ENCODE measurements at places on chromosomes 12 and 14.

DNA sequence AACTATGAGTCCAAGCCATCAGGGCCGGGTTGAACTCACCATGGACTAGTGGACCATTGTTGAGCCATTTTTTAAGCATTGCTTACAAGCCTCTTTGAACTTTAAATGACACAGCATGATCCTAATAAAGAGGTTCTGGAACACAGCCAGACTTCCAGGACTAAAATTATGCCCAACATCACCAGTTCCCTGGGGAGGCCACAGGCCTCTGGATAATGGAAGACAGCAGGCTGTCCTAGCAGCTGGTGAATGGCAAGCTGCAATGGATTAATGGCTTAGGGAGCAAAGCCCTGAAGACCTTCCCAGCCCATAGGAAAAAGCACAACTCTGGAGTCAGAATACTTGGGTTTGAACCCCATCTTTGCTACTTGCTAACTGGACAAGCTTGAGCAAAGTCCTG is 71.3 kb downstream of the FLRT2 start:
- DNase-seq, result no peak

DNA sequence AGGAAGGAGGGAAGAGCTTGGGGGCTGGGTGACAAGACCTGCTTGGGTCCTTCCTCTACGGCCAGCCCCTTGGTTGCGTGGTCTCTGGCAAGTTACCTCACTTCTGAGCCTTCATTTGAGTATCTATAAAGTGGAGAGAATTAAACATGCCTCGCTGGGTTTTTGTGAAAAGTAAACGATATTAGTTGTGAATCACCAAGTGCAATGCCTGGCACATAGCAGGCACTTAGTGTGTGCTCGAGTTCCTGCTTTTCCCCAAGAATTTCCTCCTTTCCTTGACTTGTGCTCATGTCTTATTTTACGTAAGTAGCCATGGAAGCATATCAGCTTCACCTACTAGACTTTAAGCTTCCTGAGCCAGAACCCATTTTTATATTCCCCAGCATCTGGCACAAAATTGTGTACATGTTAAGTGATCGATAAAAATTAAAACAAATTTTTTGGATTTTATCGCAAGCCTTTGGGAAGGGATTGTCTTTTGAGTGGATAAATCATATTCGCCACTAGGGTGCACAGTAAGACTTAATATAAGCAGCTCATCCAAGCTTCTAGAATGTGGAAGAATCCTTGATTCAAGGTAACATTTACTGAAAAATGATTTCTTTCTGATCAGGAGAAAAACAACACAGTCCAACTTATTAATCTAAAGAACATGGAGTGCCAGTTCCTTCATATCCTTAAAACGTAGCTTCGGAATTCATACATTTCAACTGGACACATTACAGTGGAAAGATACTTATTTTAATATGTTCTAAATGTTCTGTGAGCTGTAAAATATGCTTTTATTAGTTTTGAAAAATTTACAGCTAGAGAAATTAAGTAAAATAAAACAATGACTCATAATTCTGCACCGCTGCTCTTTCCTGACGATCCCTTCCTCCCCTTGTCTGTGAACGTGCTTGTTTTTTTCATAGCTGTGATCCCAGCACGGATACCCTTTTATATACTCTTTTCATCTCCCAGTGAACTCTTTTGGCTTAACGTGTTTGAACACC is 62.0 kb downstream of the SLC25A47 start:
- no peak for DNase-seq

DNA sequence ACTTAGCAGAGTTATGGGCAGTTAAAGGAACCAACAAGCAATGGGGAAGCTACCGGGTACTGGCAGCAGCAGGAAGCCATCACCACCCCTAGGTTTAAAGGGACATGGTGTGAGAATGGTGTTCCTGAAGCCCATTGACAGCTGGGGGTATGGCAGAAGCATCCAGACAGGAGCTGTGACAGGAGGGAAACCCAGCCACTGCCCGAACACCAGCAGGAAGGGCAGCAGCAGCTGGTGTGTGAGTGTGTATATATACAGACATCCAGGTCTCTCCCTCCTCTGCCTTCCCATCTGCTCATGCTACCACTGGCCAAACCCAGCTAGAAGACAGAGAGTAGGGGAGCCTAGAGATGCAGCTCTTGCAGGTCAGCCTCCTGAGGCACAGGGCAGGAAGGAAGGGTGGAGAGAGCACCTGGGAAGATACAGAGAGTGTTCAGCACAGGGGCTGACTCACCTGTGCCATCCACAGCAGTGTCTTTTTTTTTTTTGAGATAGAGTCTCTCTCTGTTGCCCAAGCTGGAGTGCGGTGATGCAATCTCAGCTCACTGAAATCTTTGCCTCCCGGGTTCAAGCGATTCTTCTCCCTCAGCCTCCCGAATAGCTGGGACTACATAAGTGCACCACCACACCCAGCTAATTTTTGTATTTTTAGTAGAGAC is 9.2 kb upstream of the ADCK1 start:
- no peak for DNase-seq

DNA sequence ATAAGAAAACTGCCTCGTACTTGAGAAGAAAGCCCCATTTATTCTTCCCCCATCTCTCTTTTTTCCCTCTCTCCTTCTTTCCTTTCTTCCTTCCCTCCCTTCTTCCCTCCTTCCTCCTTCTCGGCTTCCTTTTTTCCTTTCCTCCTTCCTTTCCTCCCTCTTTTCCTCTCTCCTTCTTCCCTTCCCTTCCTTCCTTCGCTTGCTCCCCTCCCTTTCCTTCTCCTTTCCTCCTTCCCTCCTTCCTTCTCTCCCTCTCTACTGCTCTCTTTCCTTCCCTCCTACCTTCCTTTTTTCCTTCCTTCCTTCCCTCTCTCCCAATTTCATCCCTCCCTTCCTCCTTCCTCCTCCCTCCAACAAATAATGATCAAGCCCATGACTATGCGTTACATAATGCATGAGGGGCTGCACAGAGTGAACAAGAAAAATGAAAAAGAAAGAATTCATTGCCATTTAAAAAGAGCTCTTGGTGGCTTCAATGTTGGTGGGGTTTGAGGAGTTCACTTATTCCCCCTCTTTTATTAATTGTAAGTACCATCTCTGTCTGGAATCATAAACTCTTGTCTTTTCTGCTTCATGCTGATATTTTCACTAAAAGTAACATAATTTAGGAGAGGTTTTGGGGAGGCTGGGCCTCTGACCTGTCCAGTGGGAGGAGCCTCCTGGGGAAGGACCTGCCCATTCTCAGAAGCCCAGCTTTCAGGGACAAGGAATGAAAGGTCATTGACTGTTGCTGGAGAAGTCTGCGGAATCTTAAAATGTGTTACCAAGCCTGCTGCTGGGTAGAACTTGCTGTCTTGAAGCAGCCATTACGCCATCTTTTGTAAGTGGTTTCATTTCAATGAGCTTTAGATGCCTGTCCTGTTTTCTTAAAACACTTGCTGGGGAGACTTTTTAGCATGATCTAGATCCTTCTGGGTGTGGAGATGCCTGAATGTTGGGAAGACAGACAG is 144.3 kb downstream of the CHST11 start:
- DNase-seq, result peak; percentile 30

GRCh38 chr12:53235742-53236442 is 3.9 kb upstream of the RARG start:
- DNase-seq, result no peak

GRCh38 chr12:62933220-62933601 is 1.7 kb downstream of the PPM1H start:
- no peak for DNase-seq

GRCh38 chr12:80714055-80714454 is 2.7 kb upstream of the MYF5 start:
- DNase-seq, result no peak
